ENCODE measurements at places on chromosomes 4 and X. TPM values are rescaled to one million over a fixed set of nuclear protein-coding genes. Genes with fewer than 3 reads are reported as not detected.
A peak's percentile ranks its signal among the peaks of the same experiment; 100 is the strongest.

DNA sequence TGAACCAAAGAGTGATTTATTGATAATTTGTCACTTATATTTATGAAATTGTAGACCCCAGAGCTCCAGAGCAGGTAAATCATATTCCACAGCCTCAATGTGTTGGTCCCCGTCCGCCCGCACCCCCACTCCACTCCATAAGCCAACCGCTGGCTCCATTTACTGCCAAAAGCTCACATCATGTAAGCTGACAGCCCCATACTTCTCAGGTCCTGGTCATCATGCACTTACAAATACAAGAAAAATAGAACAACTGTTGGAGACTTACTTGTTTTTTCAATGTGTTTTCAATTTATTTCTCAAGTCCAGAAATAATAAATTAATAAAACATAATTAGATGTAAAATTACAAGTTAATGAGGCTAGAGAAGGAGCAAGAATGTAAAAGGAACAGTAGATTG, 235.7 kb upstream of the HAND2 start:
- no peaks in the 10 kb centered on the region for H3K4me1 ChIP-seq
- no peak for DNase-seq
- no peak overlapping the region for H3K27ac ChIP-seq
- no peak overlapping the region for H3K4me3 ChIP-seq
- no peaks in the 10 kb centered on the region for H3K27me3 ChIP-seq

GRCh38 chrX:134603806-134604700, 54.2 kb downstream of the PLAC1 start:
- peak overlapping the region; percentile 15 for H3K27ac ChIP-seq
- peaks cover 10% of the 10 kb centered on the region for H3K4me1 ChIP-seq
- peak; percentile 12 for DNase-seq
- no peaks in the 10 kb centered on the region for H3K36me3 ChIP-seq

The HTN1 gene
- not detected for polyA plus RNA-seq

GRCh38 chrX:152177497-152178269, 39.3 kb upstream of the MAGEA10 start:
- H3K27ac ChIP-seq, result no peak overlapping the region
- no peaks in the 10 kb centered on the region for H3K4me1 ChIP-seq

All from endothelial cell of umbilical vein (primary cell).